RWPE2 (cell line): ENCODE measurements at places on chromosomes 2 and 18.

GRCh38 chr2:215137741-215138340 lies 585 bp downstream of the ABCA12 start:
- DNase-seq: no peak

GRCh38 chr2:106812383-106812782 lies 73.6 kb downstream of the ST6GAL2 start:
- no peak for DNase-seq

- no peak for DNase-seq
Measured at GRCh38 chr2:157592948-157593347, 35.7 kb downstream of the ACVR1C start.

DNA sequence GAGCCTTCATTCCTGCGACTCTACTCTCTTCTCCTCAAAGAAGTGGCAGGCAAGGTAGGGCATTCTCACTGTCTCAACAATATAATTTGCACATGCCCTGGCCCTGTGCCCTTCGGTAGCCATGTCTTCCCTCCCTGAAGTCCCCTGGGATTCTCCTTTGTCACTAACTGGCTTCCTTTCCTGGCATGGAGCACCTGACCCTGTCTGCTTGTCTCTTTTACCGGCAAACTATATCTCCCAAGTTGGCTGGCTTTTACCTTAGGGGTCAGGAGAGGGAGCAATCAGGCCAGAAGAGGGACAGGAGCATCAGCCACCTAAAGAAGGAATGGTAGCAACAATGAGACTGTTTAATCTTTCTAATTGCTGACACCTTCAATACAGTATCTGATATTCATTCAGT lies 51.9 kb upstream of the RMDN2 start:
- DNase-seq: no peak

GRCh38 chr18:75558790-75559189 lies 131.3 kb upstream of the SMIM21 start:
- DNase-seq: no peak

DNA sequence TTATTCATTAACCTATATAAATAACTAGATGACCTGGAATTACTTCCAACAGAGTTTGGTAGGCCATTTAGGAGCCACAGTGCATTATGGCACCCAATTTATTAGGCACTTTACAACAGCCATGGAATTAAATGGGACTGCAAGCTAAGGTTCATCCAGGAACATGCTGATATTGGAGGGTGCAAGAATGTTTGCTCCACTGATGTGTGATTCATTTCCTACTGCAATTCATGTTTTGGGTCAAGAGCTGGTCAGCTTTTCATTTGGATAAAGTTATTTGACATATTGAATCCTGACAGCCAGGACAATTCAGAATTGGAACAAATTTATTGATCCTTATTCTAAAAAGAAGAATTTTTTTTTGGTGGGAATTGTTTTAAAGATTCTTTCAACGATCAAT lies 11.8 kb upstream of the LYPD1 start:
- DNase-seq: no peak

DNA sequence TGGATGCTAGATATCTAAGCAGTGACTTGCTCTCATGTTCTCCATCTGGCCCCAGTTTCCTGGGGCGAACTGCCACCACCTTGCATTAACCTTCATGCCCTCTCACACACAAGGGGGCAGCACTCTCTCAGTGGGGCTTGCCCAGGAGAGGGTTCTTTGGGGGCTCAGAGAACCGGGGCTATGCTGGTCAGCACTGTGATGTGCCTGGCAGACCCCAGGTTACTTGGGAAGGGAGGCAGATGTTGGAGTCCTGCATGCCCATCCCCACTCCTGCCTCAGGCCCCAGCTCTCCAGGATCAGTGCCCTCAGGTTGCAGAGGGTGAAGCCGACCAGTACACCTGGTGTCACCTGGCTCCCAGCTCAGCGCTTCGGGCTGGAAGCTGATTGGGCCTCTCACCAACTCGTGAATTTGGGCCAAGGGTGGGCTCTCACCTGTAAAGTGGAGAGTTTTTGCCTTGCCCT lies 396.2 kb upstream of the HS6ST1 start:
- DNase-seq: no peak

DNA sequence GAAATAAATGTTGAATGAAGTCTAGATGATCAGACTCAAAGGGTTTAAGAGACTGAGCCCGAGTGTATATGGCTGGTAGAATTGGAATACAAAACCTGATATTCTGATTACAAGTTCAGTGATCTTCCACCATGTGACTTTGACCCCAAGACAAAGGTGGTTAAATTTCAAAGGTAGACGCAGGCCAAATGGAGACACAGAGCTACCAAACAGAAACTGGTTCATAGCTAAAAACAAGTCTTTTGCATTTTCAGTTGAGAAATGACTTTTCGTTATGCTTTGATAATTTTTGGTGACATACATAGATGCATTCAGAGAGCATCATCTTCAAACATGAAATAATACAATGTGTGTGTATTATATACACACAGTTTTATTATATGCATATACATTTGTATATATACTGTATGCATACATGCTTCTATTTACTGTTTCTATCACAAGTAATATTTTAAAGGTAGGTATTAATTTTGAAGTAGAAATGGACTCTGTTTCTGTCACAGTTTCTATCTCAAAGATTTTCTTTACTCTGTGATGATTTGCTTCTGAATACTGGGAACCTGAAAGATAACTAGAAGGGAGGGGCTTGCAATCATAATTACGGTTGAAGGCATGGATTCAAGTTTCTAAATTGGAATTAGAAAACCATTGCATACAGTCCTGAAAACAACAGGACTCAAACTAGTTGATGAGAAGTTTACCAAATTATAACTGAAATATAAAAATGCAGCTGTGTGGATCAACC lies 142.3 kb downstream of the ABCA12 start:
- DNase-seq: no peak
